Activated CD8-positive, alpha-beta memory T cell treated with anti-CD3 and anti-CD28 coated beads for 1 hour (primary cell): ENCODE measurements at places on chromosomes 12 and 14.

DNA sequence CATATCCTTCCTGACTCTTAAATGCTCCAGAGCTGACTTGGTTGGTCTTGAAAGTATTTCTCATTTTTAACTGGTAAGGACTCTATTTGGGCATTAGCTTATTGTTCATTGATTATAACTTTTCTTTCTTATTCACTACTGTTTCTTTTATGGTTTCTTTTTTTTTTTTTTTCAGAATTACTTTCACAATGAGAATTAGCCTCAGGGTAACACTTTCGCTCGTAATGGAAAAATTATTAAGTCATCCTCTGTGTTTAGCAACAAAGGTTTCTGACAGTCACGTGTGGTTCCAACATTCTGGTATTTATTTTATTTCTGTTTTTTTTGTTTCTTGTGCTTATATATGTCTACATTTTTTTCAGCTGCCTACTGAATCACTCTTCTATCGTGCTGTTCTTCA lies 80.0 kb downstream of the METTL25 start:
- DNase-seq = no peak

DNA sequence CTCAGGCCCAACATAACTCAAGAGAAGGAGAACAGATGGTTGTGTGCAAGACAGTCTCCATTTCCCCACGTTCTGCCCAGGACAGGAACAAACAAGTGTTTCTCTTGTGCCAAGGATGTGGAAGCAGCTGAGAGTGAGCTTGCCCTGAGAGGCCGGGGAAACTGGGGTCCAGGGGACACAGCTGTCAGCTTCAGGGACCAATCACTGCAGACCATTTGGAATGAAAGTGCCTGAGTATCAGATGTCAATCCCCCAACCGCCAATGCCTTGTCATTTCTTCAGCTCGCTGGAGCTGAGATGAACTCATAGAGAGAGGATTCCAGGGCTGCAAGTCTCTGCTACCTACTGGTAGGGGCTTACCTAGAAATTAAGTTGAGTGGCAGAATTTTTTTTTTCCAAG lies 71.9 kb upstream of the METAP2 start:
- no peak for DNase-seq

DNA sequence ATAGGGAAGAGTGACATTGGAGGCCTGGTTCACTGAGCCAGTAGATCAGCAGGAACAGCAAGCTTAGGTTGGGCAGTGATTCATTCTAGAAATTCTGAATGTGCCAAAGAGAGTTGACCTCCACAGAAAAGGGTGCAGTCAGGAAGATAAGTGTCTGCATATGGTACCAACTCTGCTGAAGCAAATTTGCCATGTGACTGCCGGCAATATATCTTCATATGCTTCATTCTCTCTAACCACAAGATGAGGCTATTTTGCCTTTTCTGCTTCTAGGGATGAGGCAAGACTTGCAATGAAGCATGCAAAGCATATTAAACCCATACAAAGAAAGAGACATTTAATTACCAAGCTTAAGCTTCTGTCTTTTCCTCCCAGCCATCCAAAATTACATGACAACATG lies 13.6 kb downstream of the CCDC198 start:
- no peak for DNase-seq

DNA sequence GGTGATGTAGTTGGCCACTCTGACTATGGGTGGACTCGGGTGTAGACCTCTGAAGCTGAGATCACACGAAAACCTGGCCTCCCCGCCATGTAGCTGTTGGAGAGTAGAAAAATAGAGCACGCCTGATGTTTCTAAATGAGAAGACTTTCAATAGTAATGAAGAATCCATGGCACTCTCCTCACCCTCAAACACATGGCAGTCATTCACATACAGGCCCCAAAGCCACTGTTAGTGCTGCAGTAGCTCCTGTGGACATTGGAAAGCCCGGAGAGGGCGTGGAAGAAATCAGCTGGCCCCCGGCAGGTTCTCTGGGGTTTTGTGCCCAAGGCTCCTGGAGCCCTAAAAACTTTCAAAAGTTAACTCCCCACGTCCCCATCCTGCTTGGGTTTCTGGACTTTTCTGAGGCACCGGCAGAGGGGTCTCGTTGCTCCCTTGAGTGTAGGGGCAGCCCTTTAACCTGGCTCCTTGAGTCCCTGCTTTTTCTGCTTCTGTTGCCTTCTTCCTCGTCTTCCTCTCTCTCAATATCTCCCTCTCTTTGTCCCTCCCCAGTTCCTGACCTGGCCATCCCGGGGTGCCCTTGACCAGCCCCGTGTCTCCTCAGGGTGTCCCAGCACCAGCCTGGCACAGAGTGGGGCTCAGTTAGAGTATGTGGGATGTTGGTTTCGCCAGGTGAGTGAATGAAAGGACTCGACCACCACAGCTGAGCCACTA lies 8.3 kb downstream of the MEG3 start:
- DNase-seq = no peak
